ENCODE measurements at places on chromosomes 7 and 10. TPM values are rescaled to one million over a fixed set of nuclear protein-coding genes. Genes with fewer than 3 reads are reported as not detected.

HOXA9 gene
- 19.5 TPM for total RNA-seq

DNA sequence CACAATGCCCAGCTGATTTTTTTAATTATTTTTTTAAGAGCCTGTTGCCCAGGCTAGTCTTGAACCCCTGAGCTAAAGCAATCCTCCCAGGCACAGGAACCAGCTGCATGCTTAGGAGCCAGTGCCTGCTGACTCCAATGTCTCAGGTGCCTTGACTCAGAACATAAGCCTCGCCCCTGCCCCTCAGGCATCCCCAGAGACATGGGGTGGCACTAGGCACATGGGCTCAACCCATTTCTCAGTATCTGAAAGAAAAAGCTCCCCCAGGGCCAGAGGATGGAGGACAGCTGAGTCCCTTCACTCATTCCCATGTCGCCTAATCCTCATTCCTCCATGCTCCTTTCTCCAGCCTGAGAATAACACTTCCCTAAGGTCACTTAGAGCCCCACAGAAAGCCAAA, 39.1 kb downstream of the KCNH2 start:
- H3K27ac ChIP-seq, result no peak overlapping the region
- H3K4me3 ChIP-seq, result no peak overlapping the region
- no peaks in the 10 kb centered on the region for H3K4me1 ChIP-seq
- no peak for DNase-seq

ST8SIA6 gene
- total RNA-seq, result 3.5 TPM

KLF6 gene
- 299 TPM for total RNA-seq

MBL2 gene
- not detected for total RNA-seq

CFAP70 gene
- total RNA-seq, result 0.72 TPM

GIMAP5 gene
- total RNA-seq, result 5.2 TPM

DNA sequence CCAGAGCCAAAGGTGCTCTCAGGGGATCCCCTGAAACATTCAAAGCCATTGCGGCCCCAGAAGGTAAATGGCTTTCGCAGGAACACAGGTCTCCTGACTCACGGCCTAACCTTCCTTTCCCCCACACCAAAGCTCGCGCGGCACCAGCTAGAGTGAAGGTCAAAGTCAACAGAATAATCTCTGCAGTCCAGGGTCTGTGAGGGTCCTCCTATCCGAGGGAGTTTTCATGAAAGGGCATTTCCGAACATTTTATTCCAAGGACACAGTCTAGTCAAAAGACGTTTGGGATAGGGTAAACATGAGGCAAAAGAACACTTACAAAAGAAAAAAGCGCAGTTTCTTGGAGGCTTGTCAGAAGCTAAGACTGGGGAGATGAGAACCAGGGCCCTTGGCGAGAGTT, 559 bp upstream of the STEAP2 start:
- H3K4me3 ChIP-seq, result peak overlapping the region; percentile 65
- H3K4me1 ChIP-seq, result no peaks in the 10 kb centered on the region
- H3K36me3 ChIP-seq, result no peaks in the 10 kb centered on the region

GRCh38 chr7:155279787-155280445, 17.8 kb upstream of the INSIG1 start:
- H3K27ac ChIP-seq, result no peak overlapping the region
- no peaks in the 10 kb centered on the region for H3K36me3 ChIP-seq
- H3K4me3 ChIP-seq, result no peak overlapping the region
- H3K4me1 ChIP-seq, result no peaks in the 10 kb centered on the region
- no peaks in the 10 kb centered on the region for H3K27me3 ChIP-seq
- DNase-seq, result no peak

DNA sequence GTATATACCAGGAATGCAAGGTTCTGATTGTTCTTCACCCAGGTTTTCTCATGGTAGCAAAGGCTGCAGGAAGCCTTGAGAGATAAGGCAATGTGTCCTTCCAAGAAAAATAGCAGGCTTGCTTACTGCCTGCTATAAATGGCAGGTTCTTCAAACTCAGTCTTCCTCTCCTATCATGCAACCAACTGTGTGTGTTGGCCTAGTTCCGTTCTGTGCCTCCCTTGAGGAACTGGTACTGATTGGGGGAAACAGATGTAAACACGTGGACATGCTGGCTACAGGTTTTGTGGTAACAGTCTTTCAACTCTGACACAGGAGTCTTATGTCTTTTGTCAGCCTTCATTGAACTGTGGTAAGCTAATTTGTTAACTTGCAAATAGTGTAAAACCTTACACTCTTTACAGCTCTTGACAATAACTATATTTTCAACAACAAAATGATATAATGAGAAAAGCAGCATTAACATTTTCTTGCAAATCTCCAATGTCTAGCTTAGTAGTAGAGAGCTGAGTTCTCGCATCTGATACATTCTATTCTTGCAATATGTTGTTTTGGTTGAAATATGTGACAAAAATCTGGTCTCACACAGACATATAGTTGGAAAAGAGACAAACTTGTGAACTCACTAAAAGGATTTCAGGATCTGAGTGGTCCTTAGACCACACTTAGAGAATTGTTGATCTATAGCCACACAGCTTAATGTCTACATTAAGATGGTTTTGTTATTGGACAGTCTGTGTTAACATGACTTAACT, 54.7 kb upstream of the LSM8 start:
- H3K4me1 ChIP-seq, result no peaks in the 10 kb centered on the region
- H3K4me3 ChIP-seq, result no peak overlapping the region
- no peaks in the 10 kb centered on the region for H3K27me3 ChIP-seq
- H3K36me3 ChIP-seq, result no peaks in the 10 kb centered on the region
- no peak for DNase-seq
- no peak overlapping the region for H3K27ac ChIP-seq

DNA sequence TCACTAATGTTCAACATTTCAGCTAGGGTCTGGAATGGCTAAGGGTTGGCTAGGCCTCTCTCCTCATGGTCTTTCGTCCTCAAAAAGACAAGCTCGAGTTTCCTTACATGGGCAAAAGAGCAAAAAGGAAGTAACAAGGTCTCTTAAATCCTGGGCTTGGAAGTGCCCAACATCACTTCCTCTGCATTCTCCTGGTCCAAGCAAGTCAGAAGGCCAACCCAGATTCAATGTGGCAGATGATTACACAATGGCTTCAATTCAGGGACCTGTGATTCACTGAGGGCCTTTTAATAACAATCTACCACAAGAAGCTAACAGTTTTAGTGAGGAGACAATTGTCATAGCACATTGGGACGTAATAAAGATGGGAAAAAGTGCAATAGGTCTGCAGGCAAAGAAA, 4.4 kb upstream of the NUP205 start:
- no peaks in the 10 kb centered on the region for H3K4me1 ChIP-seq
- H3K4me3 ChIP-seq, result no peak overlapping the region
- H3K27ac ChIP-seq, result no peak overlapping the region

ADK gene
- 27.6 TPM for total RNA-seq

DNA sequence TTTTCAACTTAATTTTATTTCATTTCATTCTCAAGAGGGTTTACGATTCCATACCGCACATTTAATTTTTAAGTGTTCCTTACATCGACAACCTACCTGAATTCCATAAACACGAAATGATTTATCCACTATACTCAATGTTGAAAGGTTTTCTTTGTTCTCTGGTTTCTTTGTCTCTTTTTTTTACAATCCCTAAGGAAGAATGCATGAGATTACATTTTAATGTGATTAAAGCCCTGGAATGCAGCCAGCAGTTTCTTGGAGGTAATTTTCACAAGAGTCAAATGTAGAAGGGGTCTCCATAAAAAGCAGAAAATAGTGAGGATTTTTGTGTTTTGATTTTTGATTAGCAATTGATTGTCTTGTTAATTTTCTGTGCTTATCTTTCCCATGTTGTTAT, 59.2 kb upstream of the ADCY1 start:
- no peak overlapping the region for H3K4me3 ChIP-seq
- no peaks in the 10 kb centered on the region for H3K36me3 ChIP-seq
- no peak for DNase-seq
- no peaks in the 10 kb centered on the region for H3K27me3 ChIP-seq
- no peak overlapping the region for H3K27ac ChIP-seq

OR6B1 gene
- total RNA-seq, result not detected

- no peaks in the 10 kb centered on the region for H3K4me1 ChIP-seq
- DNase-seq, result no peak
- H3K27me3 ChIP-seq, result no peaks in the 10 kb centered on the region
- no peak overlapping the region for H3K4me3 ChIP-seq
Measured at GRCh38 chr10:26516540-26517101, 78.5 kb downstream of the APBB1IP start.

DNA sequence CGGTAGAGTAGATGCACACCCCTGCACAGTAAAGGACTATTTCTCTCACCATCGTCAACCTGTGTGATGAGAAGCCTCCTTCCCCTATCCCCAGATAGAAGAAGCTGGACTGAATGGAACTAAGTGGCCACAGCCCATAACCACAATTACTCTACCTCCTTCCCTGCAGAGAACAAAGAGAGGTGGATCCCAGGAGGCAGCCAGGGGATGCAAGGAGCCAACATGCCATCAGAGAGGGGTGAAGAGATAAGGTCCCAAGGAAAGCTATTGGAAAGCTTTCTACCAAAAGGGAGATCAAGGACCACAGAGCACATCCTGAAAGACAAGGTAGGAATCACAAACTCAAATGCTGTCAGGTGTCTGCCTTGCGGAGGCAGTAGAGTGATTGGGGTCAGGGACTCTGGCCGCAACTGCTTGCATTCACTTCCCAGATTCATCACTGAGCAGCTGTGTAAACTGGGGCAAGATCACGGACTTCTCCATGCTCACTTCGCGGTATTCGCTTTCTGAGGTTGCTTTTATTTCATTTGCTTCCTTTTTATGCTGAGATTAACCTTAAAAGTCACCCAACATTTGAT, 81.6 kb upstream of the MYO3A start:
- H3K36me3 ChIP-seq, result no peaks in the 10 kb centered on the region
- H3K4me1 ChIP-seq, result no peaks in the 10 kb centered on the region

GRCh38 chr10:29908962-29909361, 150.4 kb downstream of the JCAD start:
- H3K4me3 ChIP-seq, result no peak overlapping the region
- no peak overlapping the region for H3K27ac ChIP-seq
- H3K27me3 ChIP-seq, result no peaks in the 10 kb centered on the region
- no peaks in the 10 kb centered on the region for H3K4me1 ChIP-seq
- H3K36me3 ChIP-seq, result no peaks in the 10 kb centered on the region

GRCh38 chr10:62528441-62528840, 154.3 kb downstream of the ZNF365 start:
- no peaks in the 10 kb centered on the region for H3K27me3 ChIP-seq
- no peak for DNase-seq
- no peaks in the 10 kb centered on the region for H3K4me1 ChIP-seq

UCMA gene
- not detected for total RNA-seq

TPST1 gene
- total RNA-seq, result 6.1 TPM

GRCh38 chr10:106513352-106513771, 651.1 kb downstream of the SORCS1 start:
- H3K27me3 ChIP-seq, result no peaks in the 10 kb centered on the region
- no peak overlapping the region for H3K4me3 ChIP-seq
- H3K27ac ChIP-seq, result no peak overlapping the region
- DNase-seq, result no peak
- no peaks in the 10 kb centered on the region for H3K36me3 ChIP-seq
- no peaks in the 10 kb centered on the region for H3K4me1 ChIP-seq

DNA sequence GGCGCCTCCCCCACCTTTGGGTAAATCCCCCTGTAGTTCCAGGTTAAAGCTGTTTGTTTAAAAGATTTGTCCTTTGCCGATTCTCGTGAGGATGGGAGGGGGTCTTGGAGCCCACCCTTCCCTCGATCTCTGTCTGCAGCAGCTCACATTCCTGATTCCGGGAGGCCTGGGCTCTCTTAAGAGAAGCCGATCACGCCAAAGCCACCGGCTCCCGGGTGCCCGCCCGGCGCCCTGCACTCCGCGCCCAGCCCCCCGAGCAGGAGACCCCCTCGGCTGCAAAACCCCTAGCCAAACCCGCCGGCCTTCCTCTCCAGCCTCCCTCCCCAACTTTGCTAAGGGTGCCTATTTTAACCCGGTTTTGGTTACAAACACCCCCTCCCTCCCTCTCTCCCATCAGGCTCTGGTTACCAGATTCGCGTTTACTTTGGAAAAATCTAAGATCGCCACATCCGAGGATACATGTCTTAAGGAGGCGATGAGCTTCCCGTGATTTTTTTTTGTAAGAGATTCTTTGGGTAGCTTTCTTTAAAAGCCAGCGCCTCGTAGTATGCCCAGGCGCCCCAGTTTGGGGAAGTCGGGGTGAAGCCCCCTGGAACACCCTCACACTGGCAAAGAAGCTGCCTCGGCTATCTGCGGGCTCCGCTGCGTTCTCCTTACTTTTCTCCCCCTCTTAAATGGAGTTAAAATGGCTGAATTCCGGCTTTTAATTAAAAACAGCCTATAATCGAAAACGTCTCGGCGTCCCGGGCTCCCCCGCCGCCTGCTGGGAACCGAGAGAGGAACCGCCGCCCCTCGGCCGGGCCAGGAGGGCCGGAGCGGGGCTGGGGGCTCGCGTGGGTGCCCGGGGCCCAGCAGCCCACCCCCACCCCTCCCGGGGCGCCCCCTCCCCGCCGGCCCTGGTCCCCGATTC, 983 bp downstream of the TNRC18 start:
- H3K27me3 ChIP-seq, result no peaks in the 10 kb centered on the region
- peak overlapping the region; percentile 96 for H3K27ac ChIP-seq
- no peak for DNase-seq
- peak overlapping the region; percentile 91 for H3K4me3 ChIP-seq
- H3K36me3 ChIP-seq, result no peaks in the 10 kb centered on the region

ADCYAP1R1 gene
- total RNA-seq, result 0.90 TPM

DNA sequence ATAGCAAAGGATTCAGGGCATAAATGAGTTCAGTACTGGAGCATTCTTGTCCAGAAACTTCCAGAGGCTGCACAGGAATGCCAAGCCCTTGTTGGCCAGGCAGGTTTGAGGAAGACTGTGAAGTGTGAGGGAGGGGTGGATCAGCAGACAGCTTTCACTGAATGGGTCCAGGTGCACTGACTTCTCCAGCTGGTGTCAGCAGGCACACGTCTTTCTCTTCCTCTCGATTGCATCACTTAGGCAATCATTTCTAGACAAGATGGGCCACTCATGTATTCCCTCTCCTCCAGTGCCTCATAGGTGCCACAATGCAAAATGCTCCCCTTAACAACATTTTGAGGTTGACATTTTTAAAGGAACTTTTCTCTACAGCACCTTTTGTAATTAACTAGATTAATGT, 15.6 kb upstream of the PLEKHS1 start:
- no peaks in the 10 kb centered on the region for H3K36me3 ChIP-seq
- H3K27me3 ChIP-seq, result no peaks in the 10 kb centered on the region
- no peaks in the 10 kb centered on the region for H3K4me1 ChIP-seq
- DNase-seq, result no peak

- no peak for DNase-seq
- no peaks in the 10 kb centered on the region for H3K27me3 ChIP-seq
- H3K4me3 ChIP-seq, result no peak overlapping the region
Measured at GRCh38 chr10:17673471-17674061, 29.6 kb downstream of the STAM start.

ARL3 gene
- 4.8 TPM for total RNA-seq

Measured in colonic mucosa (tissue), 4 donors.